ENCODE measurements at places on chromosomes 5 and 9.

DNA sequence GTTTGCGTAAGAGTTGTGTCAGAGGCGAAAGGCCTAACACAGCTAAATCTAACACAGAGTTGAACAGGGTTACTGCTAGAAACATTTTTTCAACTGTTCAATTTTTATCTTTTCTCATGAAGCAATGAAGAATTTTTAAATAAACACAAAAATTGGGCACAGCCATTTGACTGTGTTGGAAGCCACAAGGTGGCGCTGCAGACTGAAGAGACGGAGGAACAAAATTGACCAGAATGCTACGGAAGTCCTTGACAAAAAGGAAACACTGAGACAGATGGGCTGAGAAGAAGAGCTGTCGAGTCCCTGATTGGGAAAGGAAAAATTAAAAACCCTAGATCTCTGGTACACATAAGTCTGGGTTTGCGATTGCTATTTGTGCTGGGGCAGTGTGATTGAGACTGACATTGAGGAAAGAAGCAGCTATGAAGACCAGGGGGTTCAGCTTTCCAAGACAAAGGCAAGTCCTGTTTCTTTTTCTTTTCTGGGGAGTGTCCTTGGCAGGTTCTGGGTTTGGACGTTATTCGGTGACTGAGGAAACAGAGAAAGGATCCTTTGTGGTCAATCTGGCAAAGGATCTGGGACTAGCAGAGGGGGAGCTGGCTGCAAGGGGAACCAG lies at the start of gene PCDHB9:
TSS of gene PCDHB9 (plus strand) at position 265 of the 616 bp plus-strand sequence. CDS start at position 423, 158 bp downstream.
- DNase-seq = no peak

DNA sequence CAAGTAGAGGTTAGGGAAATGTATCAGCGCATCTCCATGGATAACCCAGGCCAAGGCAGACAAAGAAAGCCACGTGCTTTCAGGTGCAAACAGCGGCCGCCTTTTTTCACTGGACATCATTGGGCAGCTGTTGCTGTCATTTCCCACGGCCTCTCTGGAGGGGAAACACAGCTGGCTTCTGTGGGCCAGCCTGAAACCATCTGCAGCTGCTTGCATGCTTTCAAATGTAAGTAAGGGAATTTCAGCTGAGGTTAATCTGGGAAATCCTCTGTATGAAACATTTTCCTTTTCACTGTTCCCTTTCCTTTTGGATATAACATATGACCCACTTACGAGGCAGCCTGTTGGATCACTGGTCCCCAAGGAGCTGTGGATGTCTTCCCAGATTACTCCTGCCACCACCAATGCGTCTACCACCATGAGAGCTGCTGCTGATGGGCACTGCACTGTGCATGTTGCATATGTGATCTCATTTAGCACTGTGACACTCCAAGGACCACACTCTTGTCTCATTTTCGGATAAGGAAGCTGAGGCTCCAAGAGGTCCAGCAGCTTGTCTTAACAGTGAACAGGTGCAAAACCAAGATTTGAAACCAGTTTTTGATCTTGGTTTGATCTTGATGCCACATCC lies 106.3 kb downstream of the C9orf152 start:
- no peak for DNase-seq

- no peak for DNase-seq
These were observed 33.9 kb downstream of the TRIP13 start for GRCh38 chr5:926417-927171.

GRCh38 chr5:157648275-157648990 lies 3.8 kb downstream of the SOX30 start:
- no peak for DNase-seq

DNA sequence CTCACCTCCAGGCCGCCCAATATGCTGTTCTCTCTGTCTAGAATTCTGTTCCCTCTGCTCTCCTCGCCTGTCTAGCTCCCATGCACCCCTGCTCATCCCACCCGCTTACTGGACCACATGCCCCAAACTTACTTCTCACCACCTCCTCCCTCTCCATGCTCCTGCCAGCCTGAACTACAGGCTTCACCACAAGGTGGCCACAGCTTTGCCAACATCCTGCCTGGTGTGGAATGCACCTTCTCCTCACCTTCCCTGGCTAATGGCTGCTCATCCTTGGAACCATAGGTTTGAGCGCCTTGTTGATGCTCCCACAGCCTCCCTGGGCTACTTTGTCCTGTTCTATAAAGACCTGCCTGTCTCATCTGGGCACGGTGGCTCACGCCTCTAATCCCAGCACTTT lies 9.6 kb downstream of the LAMC3 start:
- DNase-seq = no peak

DNA sequence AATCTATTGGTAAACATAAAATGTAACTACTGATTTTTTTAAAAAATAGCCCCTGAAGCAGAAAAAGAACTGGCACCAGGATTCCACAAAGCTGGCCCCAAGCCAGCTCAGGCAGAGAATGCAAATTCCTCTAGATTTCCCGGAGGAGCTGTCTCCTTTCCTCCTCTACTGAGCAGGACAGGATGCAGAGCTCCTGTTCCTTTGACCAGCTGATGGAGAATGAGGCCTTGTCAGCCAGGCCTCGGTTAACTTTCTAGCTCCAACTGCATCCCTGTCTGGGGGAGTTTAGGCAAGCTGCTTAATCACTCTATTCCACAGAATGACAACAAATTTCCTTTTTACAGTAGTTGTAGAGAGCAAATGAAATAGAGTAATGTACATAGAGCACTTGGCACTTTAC lies 155.5 kb downstream of the GNAQ start:
- no peak for DNase-seq

GRCh38 chr5:137667341-137667740 lies 68.5 kb downstream of the KLHL3 start:
- no peak for DNase-seq

DNA sequence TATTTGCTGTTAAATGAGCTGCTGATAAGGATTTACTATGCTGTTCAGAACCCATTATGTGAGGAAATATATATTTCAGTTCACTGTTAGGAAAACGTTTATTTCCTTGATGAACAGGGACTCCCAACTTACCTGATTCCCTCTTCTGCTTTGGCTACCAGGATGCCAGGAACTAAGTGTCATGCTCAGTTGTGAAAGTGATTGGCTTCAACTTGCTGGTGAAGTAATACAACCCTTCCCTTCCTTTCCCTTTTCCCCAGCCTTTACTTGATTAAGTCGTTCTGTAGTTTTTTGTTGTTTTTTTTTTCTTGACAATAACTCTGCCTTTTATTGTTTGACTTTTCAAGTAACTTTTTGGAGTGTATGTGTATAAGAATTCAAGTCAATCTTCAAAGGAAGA lies 309.3 kb downstream of the DOCK8 start:
- no peak for DNase-seq

- no peak for DNase-seq
These were observed 34.9 kb upstream of the FAM120AOS start for GRCh38 chr9:93488244-93488643.

GRCh38 chr9:124270504-124271335 lies 13.0 kb downstream of the NEK6 start:
- no peak for DNase-seq

DNA sequence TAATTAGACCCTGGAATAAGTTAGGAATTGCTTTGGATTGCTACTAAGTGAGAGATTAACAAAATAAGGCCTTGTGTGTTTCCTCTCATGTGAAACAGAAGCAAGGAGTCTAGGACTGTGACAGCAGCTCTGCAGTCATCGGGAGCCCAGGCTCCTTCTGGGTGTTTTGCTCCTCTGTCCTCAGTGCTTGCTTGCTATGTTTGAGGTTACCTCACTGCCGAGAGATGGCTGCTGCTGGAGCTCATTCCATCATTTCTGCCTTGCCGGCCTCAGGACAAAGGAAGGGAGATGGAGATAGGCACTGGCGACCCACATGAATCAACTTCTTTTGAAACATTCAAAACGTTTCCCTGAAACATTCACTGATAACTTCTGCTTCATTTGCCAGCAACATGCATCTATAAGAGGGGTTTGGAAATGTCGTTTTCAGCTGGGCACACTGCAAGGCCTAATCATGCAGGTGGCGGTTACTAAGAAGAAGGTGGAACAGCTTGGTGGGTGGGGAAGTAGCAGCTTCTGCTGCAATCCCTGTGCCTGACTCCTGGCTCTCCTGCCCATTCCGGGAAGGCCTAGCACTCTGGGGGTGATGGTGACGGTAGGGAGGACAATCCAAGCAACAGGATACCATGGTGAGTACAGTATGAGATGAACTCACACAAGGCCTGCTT lies 77.2 kb upstream of the CD180 start:
- DNase-seq = no peak

DNA sequence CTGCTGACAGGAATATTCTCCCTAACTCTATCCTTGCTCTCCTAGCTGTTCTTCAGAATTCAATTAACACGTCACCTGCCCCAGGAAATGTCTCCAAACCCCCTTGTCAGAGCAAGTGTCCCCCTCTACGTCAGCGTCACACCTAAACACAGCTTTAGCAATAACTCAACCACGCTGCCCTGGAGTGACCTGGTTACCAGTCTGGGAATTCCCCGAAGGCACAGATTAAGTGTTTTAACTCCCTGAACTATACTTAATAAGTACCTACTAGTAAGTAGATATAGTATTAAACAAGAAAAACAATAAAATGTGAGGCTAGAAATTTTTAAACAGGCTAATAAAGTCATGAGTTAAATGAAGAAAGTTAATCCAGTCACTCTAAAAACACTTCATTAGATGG lies 78.4 kb downstream of the FANCC start:
- DNase-seq = no peak

GRCh38 chr9:111231801-111232580 lies 98.0 kb downstream of the OR2K2 start:
- no peak for DNase-seq

DNA sequence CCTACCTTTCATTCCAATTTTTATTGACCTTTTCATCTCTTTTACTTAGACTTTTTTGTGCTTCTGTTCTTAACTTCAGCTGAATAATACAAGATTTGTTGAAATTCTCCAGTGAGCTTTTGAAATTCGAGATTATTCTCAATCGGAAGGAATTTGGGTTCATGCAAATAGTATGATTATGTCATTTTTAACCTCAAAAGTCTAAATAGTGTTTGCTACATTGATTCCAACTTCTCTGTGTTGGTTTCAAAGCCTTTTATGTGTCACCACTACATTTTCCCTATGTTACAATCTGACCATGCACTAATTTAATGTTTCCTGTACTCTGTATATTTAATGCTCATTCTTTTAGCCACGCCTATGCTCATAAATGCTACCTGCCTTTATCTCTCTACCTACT lies 44.1 kb downstream of the VPS13A start:
- DNase-seq = no peak

All from HFF-Myc (cell line).